Activated CD8-positive, alpha-beta memory T cell treated with anti-CD3 and anti-CD28 coated beads for 1 hour (primary cell): ENCODE measurements at places on chromosomes 4 and X.

DNA sequence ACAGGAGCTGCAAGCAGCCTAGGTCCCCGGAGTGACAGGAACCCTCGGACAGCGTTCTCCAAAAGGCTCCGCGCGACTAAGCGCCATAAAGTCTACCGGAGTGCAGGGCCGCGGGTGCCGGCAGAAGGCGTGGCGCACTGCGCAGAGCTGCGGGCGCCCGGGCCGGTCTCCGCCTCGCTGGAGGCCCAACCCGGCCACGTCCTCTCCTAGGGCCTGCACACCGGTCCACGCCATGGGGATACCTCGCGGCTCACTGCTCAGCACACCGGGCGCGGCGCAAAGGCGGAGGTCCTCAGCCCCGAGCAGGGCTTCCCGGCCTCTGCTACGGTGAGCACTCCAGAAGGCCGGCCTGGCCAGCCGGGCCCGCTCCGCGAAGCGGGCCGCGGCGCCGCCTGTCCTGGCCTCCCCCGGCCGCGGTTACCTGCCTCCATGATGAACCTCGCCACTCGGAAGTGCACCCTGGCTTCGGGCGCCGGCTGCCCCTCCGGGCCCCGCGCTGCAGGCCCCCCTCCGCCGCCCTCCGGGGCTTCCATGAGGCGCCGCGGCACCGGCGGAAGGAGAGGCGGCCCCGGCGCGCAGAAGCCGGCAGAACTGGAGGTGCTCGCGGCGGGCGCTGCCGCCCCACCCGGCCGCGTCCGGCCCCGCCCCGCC, at the start of gene CCNQ:
CCNQ (minus strand) TSS at position 599 of the 651 bp plus-strand sequence; CDS start at position 533, 66 bp downstream.
- DNase-seq: no peak

DNA sequence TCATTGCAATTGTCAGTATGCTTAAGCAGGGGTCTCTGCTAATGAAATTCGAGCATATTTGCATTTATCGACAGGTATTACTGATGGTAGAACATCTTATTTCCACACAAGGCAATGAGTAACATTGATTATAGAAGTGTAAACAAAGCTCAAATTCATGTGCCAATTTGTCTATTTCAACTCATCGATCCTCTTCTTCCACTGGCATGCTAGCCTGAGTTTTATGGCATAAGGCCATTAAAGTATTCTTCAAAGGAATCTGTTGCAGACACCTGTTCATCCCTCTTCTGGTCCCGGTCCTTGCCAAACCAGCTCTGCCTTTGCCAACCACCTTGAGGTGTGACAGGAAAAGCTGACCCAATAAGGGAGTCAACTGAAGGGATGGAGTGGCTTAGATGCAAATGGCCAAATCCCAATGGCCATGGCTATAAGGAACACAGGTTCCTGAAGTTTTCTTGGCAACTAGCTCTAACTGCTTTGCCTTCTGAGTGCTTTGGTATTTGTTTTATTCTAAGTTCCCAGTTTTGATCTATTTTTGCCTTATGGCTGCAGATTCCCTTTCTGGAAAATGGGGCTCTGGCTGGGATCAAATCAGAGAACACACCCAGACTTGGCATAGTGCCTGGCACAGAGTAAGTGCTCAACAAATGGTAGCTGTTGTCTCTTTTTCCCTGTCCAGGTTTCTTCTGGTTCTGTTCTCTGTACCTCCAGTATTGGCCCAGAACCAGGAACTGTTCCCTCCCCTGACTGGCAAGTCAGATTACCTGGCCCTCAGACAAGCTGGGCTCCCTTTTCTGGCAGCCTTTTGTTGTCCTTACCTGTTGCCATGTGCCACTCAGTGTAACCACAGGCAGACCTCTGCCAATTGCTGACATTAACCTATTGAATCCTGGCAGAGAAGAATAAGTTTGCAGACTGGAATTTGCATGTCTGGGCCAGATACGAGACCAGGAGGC, 63.1 kb downstream of the RTL9 start:
- DNase-seq: no peak

DNA sequence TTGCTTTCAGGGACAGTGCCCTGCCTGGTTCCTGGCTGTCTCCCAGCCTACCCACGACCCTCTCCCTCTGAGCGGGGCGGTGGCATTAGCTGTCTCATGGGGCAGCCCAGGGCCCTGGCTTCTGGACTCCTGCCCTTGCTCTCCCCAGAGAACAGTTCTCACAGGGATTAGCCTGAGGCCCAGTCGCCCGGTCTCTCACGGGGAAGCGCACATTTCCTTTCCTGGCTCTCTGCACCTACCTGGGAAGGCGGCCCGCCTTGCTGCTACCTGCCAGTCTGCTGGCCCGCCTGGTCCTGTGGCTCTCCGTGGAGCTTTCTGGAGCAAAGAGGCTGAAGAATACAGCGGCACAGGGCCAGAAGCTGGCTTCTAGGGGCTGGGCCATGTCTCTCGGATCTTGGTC, 128.4 kb downstream of the FHDC1 start:
- no peak for DNase-seq

- DNase-seq: no peak
Measured at GRCh38 chr4:48439988-48440387, 43.2 kb upstream of the SLC10A4 start.

DNA sequence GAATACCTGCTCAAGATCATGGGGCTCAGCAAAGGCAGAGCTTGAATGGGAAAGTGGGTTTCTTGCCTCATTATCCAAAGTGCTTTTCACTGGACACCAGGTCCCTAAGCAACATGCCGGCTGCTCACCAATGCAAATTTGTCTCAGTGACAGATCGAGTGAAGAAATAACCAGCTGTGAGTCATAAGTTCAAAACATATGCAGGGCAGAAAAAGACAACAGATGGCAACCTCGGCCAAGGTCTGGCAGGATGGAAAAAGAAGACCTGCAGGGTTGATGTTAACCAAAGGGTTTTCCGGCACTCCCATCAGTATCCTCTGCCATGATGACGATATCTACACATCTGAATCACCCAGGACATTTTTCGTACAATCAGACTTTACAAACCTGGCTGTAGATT, 124.1 kb downstream of the AFAP1 start:
- no peak for DNase-seq

DNA sequence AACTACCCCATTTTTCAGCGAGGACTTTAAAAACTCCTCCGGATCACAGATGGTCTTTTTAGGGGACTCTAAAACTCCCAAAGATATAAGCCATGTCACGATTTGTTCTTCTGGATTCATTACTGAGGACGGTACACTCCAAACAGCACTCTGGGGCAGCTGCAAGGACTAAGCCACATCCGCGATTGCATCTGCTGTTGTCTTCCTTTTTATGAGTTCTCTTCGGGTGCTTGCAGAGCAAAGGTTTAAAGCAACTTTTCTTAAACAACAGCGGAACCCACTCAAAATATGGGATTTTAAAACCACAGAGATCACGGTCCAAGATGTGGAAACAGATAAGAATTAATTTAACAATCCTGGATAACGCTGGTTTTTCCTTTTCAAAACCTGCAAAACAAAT, at the start of gene ARHGEF6:
ARHGEF6 (minus strand) TSS at position 170 of the 400 bp plus-strand sequence; CDS start at position 120, 50 bp downstream.
- no peak for DNase-seq

GRCh38 chr4:175639346-175639745, 172.7 kb downstream of the GPM6A start:
- DNase-seq: no peak

DNA sequence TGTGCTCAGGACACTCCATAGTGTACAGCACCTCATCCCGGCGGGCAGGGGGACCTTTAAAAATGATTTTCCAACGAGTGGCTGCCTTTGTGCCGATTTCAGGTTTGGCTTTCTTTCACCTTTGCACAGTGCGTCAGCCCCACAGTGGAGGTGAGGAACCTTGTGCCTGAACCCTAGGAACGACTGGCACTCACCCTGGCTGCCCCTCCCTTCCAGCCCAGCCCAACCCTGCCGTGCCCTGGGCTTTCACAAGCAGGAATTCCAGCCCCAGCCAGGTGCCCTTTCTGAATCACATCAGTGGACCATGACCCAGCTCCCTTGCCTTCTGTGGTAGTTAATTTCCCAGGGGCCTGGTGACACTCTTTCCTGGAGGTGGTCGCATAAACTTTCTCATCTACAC, 1.3 kb downstream of the TMEM164 start:
- no peak for DNase-seq

GRCh38 chr4:159271856-159272255, 169.0 kb downstream of the RAPGEF2 start:
- no peak for DNase-seq

- DNase-seq: no peak
Measured at GRCh38 chr4:76197031-76197743, 16.4 kb downstream of the SCARB2 start.

DNA sequence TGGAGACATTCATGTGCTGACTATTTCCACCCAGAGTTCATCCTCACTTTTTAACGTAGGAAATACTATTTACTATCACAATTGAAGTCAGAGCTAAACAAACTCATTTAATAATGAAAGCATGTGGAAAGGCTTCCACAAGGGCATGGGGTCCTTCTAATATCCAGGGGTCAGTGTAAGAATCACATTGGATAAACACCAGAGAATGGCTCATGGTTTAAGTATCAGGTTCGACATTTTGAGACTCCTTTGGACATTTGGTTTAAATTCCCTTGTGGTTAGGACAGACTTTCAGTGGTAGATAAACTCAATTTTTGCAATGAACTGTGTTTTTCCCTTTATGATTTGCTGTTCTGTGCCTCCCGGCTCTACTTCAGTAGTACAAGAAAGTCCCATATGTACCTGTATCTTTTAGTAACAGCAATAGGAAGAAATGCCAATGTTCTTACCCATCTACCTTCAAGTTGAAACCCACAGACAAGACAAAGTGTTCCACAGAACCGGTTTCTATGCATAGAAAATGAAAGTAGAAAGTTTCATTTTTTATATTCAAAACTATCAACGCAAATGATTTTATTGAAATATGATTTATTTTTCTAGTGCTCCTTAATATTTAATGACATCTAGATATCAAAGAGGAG, 589.0 kb upstream of the FAM241A start:
- DNase-seq: no peak

- DNase-seq: no peak
Measured at GRCh38 chrX:16588266-16588665, 61.7 kb upstream of the S100G start.

GRCh38 chrX:39399387-39399786, 598.1 kb downstream of the MID1IP1 start:
- DNase-seq: no peak

DNA sequence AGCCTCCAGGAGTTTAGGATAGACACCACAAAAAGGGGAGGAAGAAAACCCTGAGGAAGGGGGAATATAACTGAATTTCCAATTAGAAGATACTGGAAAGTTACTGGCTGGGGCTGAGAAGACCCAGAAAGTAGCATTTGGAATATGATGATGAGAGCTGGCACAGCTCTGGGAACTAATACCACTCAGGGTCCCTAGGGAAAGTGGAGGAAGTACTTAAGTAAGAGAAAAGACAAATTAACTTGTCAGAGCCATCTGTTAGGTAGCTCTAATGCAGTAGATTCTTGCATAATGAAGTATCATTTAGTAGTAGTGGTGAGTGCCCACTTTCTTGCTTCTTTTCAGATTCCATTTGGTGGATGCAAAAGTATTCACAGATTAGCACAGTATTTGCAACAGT, 90.8 kb upstream of the TSPAN5 start:
- no peak for DNase-seq

GRCh38 chr4:134463771-134464170, 262.2 kb upstream of the PABPC4L start:
- DNase-seq: no peak

GRCh38 chr4:95548738-95549245, at the start of gene UNC5C:
Gene UNC5C (minus strand): TSS chr4:95548973.
- DNase-seq: no peak

GRCh38 chrX:17590892-17591740, 146.2 kb upstream of the SCML1 start:
- DNase-seq: no peak

DNA sequence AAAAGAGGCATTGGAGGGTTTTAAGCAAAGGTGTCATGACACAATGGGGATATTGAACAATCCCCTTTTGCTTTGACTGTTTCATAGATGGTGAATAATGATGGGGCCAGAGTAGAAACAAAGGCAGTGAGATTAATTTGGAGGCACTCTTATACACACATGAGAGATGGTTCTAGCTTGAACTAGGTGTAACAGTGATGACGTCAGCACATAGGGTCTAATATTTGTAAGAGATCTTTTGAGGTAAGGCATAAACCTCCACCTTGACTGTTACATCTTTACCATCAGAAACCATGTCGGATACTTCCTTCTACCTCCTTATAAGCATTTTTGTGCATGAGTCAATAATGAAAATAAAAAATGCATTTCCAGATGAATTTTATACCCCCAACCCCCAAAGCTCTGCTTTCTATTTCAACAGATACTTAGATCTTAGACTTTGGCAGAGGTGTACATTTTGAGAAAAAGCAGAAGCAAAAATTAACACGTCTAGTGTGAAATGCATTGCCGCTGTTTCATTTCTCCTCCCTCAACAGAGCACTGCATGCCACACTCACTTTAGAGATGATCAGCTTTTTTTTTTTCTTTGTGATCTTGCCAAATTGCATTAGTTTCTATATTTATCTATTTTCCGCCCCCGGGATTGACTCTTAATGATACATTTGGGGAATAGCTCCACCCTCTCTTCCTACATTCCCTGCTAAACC, 87.2 kb downstream of the HS3ST1 start:
- no peak for DNase-seq

- DNase-seq: no peak
Measured at GRCh38 chr4:45638641-45639040, 485.2 kb downstream of the GABRG1 start.

DNA sequence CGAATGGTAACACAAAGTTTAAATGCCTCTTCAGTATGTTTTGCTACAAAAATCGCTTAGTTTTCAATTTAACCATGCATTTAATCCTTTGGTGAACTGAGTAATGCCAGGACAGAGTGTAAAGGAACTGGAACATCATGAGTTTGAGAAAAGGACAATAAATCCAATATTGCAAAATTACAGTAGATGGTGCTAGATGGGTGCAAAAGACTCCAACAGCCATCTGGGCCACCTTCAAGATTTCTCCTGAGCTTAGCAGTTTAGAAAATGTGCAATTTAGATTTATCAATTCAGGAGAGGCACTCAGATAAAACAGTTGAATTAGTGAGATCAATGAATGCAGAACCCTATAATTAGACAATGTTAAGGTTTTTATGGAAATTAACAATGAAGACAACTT, 33.2 kb upstream of the MID1IP1 start:
- no peak for DNase-seq

GRCh38 chr4:158213466-158213865, 3.2 kb downstream of the TMEM144 start:
- DNase-seq: no peak

GRCh38 chrX:136616987-136617685, 30.8 kb upstream of the CD40LG start:
- no peak for DNase-seq

- DNase-seq: no peak
Measured at GRCh38 chrX:112889400-112889799, 48.8 kb upstream of the AMOT start.

- DNase-seq: no peak
Measured at GRCh38 chr4:7444314-7444713, 9.6 kb upstream of the PSAPL1 start.

GRCh38 chrX:133726642-133727041, 258.8 kb downstream of the GPC3 start:
- DNase-seq: no peak

GRCh38 chr4:126123611-126124325, 809.0 kb downstream of the FAT4 start:
- DNase-seq: no peak

- DNase-seq: no peak
Measured at GRCh38 chrX:2600564-2600963, 90.5 kb upstream of the CD99 start.

GRCh38 chrX:13123247-13123856, 78.9 kb upstream of the FAM9C start:
- DNase-seq: no peak

- no peak for DNase-seq
Measured at GRCh38 chr4:20443015-20443805, 191.5 kb downstream of the SLIT2 start.
